NCI-H2029 treated with DMSO at 0.1 percent for 48 hours (cell line): ENCODE measurements at places on chromosomes 5 and 9.

- DNase-seq: no peak
These were observed 79.2 kb upstream of the ABCA1 start for GRCh38 chr9:105007143-105007542.

GRCh38 chr9:99257723-99258389 is 35.8 kb downstream of the SEC61B start:
- no peak for DNase-seq

DNA sequence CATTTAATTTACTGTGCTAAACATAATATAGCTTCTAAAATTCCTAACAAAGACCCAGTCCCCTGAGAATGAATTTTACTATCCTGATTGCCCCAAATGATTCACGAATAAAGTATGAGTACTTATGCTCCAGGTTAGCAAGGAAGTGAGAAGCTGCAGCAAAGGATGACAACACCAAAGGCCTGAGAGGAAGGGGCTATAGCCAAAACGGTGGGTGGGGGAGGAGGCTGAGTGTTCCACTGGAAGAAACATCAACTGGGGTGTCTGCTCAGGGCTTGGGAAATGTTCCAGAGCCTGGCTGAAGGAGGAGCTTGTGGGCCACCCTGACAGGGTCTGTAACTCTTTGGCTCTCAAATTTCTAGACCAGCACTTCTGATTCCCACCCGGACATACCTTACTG is 157.3 kb downstream of the ADAMTS12 start:
- no peak for DNase-seq

DNA sequence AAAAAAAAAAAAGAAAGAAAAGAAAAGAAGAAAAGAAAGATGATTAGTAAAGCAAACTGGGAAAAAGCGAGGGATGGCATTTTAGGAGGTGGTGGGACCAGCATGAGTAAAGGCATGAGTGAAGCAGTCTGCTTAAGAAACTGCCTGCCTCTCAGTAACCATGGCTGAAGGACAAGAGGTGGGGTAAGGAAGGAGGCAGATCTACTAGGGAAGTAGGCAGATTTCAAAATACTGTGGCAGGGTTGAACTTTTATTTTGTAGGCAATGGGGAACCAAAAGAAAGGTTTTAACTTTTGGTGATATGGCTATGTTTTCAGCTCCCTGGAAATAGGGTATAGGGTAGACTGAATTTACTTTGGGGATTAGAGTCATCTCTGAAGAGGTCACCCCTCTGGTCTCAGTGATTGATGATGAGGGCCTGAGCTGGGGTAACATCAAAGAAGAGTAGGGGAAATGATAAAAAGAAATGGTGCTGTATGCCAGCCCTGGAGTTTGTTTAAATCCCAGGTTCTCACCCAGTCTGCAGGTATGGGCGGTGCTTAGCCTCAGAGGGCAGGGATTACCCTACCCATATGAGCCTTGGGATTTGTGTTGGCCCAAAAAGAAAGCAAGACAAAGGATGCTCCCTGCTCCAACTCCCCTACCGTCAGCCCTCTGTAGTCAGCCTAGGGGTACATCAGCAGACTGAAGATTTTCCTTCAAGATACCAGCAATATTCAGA is 316.2 kb downstream of the CWC27 start:
- no peak for DNase-seq
